Vagina (tissue), 2 donors: ENCODE measurements at places on chromosomes 13 and 19.

DNA sequence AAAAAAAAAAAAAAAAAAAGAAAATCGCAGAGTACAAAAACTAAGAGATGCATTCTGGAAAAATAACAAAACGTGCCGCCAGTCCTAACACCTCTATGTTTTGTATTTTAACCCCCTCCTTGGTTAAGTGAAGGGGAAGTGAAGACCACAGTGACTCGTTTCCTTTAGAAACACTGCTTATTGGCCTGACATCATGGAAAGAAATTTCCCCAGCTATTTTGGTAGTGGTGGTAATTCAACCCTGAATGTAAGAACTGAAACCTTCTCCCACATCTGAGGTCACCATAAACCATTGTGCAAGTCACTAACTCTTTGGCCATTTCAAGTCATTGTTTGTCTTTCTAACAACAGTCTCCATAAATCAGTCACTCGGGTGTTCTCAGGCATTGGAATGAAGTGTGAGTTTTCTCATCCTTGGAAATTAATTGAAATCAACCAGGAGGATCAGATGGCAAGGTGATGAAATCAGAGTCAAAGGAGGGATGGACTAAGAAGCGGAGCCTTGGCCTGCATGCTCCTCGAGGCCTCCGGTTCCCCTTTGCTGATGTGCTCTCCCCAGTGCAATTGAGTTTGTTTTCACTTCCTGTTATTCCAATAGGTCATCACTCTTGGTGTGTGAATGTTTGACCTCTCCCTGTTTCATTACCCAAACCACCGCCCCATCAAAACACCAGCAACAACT lies 443.9 kb downstream of the FGF9 start:
- DNase-seq: no peak

- no peak for DNase-seq
Observed at GRCh38 chr13:95222733-95223018, 78.6 kb downstream of the ABCC4 start.

GRCh38 chr19:40862785-40863184 lies 12.5 kb upstream of the CYP2A6 start:
- DNase-seq: no peak

DNA sequence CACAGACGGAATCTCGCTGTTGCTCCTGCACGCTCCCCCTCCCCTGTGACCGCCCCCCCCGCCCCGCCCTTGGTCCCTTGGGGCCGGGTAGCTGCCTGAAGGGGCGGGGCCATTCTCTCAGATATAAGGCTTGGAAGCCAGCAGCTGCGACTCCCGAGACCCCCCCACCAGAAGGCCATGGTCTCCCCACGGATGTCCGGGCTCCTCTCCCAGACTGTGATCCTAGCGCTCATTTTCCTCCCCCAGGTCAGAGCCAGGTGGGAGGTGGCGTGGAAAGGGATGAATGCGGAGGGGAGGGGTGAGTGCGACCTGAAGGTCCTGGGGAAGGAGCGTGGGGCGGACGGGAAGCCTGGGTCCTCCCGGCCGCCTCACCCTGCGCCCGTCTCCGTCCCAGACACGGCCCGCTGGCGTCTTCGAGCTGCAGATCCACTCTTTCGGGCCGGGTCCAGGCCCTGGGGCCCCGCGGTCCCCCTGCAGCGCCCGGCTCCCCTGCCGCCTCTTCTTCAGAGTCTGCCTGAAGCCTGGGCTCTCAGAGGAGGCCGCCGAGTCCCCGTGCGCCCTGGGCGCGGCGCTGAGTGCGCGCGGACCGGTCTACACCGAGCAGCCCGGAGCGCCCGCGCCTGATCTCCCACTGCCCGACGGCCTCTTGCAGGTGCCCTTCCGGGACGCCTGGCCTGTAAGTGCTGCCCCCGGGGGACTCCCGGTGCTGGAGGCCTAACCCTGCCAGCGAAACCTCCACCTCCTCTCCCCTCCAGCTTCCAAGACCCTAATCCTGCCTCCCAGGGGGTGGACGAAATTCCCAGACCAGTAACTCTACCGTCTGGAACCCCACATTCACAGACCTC lies at the start of gene DLL3:
DLL3 (plus strand) TSS at position 150 of the 845 bp plus-strand sequence; CDS start at position 178, 28 bp downstream.
- no peak for DNase-seq

DNA sequence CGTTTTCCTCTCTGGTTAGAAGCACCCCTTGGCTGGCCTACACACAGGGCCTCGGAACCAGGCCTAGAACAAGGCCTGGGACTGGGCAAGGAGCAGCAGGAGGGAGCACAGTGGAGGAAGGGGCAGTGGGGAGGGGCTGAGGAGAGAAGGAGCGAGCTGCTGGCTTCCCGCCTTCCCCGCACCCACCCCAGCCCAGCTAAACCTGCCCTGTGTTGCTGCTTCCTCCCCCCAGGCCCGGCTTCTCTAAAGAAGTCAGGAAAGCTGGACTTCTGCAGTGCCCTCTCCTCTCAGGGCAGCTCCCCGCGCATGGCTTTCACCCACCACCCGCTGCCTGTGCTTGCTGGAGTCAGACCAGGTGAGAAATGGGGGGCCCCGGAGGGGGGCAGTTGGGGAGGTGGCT lies 24.3 kb downstream of the LYL1 start:
- no peak for DNase-seq

DNA sequence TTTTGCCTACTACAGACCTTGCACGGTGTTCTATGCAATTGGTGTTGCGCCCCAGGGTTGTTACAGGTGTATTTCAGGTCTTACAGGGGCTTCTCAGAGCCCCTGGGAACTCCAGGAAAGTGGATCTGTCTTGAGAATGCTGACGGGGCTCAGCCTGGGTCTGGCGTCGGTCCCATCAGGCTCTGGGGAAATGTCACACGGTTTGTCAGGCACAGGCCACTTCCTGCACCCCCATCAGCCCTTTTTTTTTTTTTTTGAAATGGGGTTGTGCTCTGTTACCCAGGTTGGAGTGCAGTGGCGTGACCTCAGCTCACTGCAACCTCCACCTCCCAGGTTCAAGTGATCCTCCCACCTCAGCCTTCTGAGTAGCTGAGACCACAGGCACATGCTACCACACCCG lies 13.2 kb downstream of the CLEC4G start:
- DNase-seq: no peak

DNA sequence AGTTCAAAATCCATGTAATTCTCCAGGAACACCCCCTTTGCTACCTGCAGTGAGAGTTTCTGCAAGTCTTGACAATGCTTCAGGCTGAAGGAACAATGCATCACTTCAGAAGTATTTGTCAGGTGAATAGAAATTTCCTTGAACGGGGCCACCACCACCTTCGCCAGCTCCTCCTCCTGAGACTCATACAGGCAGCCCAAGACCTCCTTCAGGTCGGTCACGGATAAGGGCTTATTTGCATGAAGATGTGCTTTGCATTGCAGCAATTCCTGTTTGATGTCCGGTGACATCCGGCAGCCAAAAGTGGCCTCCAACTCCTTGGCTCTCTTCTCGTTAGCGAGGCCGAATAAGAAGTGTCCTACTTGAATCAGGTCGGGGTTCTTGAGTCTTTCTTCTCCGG lies 8.4 kb downstream of the NLRP7 start:
- DNase-seq: no peak
